ENCODE measurements at places on chromosomes 1 and 21.

DNA sequence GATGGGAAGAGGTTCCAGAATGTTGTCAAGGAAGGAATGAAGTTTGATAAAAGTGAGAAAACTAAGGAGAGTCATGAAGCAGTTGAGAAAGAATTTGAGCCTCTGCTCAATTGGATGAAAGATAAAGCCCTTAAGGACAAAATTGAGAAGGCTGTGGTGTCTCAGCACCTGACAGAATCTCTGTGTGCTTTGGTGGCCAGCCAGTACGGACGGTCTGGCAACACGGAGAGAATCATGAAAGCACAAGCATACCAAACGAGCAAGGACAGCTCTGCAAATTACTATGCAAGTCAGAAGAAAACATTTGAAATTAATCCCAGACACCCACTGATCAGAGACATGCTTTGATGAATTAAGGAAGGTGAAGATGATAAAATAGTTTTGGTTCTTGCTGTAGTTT lies 142.8 kb downstream of the CDC7 start:
- no peak for DNase-seq

GRCh38 chr1:208844158-208844557 lies 600.0 kb upstream of the PLXNA2 start:
- DNase-seq: no peak

DNA sequence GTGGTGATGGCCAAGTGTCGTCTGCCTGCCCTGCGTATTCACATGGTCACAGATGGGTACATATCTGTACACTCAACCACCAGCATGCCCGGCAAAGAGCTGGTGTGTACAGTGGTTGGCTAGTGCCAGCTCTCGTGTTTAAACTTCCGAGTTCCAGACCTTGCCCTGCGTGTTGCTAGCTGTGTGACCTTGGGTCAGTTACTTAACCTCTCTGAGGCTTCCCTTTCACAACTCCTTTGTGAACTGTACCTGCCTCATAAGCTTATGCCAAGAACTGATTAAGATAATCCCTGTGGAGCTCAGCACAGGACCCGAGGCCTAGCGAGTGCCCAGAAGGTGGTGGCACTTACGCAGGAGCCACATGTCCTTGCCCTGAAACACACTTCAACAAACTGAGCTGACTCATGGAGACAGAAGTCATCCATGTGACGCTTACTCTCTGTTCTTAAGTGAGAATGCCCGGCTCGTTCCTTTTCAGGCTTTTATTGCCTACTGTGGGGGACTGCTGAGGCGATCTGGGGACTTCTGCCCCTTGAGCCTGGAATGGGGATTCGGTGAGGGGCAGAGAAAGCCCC lies 55.4 kb downstream of the ALPL start:
- DNase-seq: no peak

DNA sequence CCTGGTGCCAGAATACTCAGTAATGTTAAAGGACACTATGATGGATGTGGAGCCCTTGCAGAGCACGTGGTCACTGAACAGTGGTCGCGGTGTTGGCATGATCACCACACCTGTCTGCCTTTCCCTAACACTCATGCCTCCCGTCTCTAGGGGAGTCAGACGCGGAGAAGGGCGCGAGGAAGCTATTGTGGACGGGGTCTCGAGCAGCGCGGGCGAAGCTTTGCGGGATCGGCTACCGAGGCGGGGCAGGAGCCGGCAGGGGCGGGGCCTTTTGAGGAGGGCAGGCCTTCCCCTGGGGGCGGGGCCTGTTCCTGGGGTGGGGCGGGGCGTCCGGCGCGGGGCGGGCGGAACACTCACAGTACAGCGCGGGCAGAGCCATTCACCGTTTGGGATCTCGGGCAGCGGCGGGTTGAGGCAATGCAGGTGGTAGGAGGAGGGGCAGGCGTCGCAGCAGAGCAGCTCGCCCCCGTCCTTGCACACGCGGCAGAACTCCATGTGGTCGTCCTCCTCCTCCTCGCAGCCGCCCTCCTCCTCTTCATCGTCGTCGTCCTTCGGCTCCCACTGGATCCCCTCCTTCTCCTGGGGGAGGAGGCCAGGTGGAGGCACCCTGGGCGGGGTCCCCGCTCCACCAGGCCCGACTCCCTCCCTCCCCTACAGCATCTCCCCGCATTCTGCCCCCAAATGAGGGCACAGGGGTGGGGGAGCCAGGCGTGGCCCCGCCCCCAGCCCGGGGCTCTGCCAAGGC lies 31.5 kb downstream of the CHD5 start:
- DNase-seq: peak; percentile 2

DNA sequence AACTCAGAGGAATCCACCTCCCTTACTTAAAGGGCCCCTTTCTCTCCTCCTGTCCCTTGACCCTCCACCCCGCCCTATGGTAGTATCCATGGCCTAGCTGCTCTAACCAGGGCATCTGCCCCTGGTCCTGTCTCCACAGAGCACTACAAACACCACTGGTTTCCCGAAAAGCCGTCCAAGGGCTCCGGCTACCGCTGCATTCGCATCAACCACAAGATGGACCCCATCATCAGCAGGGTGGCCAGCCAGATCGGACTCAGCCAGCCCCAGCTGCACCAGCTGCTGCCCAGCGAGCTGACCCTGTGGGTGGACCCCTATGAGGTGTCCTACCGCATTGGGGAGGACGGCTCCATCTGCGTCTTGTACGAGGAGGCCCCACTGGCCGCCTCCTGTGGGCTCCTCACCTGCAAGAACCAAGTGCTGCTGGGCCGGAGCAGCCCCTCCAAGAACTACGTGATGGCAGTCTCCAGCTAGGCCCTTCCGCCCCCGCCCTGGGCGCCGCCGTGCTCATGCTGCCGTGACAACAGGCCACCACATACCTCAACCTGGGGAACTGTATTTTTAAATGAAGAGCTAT lies 1.7 kb downstream of the BTG2 start:
- DNase-seq: no peak

DNA sequence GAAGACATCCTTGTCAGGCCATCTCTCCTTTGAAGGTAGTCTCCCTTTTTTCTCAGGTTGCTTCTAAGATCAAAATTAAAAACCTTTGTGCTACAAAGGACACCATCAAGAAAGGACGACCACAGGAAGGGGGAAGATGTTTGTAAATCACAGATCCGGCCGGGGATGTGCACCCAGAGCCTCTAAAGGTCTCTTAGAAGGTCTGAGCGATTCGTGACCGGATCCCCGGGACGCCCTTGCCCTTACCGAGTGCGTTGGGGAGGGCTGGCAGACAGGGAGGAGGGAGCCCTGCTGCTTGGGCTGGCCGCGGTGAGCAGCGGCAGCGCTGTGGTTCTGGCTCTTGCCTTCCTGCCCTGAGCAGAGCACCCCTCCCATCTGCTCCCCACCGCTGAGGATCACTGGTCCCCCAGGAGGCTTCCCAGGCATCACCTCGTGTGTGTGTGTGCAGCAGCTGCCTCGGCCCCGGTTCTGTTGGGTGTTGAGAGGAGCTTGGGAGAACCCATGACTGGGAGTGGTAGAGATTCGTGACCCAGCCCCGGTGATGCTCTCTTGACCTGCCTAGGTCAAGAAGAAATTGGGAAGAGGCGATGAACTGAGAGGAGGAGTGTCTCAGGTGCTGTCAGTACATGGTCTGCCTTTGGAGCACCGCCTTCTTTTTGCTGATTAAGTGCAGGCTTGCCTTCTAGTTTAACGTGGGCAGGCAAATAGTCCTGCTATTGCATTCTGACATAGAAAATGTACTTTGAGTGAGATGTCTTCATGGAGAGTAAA lies 34.5 kb downstream of the AGPAT3 start:
- no peak for DNase-seq

DNA sequence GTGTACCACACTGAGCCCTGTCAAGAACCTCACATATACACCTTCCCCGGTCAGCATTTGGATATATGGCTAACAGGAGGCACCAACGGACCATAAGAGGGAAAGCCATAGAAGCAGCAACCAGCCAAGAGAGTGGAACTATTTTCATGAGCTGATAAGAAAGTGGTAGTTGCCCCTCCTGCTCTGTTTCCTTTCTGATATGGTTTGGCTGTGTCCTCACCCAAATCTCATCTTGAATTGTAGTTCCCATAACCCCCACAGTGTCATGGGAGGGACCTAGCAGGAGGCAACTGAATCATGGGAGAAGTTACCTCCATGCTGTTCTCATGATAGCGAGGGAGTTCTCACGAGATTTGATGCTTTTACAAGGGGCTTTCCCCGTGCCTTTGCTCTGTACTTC lies 366.1 kb upstream of the DAB1 start:
- DNase-seq: no peak

DNA sequence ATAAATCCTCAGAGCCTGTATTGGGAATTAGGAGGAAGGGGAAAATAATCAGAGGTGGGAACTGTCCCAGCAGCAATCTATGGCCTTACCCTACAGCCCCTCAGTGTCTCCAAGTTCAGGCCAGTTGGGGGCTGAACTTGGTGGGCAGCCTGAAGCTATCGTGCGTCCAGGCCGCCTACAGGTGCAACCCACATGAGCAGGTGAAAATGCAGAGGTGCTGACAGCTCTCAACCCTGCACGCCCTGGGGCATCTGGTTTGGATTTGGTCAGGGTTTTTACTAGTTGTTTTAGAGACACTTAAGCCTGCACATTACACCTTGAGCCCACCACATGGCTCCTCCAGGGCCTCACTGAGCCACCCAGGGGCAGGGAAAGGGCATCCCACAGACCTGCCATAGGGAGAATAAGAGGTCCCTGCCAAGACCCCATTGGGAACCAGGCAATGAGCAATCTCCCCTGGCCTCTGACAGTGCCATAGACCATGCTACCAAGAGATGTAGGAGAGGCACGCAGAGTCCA lies 209.5 kb downstream of the FOXD2 start:
- DNase-seq: no peak

DNA sequence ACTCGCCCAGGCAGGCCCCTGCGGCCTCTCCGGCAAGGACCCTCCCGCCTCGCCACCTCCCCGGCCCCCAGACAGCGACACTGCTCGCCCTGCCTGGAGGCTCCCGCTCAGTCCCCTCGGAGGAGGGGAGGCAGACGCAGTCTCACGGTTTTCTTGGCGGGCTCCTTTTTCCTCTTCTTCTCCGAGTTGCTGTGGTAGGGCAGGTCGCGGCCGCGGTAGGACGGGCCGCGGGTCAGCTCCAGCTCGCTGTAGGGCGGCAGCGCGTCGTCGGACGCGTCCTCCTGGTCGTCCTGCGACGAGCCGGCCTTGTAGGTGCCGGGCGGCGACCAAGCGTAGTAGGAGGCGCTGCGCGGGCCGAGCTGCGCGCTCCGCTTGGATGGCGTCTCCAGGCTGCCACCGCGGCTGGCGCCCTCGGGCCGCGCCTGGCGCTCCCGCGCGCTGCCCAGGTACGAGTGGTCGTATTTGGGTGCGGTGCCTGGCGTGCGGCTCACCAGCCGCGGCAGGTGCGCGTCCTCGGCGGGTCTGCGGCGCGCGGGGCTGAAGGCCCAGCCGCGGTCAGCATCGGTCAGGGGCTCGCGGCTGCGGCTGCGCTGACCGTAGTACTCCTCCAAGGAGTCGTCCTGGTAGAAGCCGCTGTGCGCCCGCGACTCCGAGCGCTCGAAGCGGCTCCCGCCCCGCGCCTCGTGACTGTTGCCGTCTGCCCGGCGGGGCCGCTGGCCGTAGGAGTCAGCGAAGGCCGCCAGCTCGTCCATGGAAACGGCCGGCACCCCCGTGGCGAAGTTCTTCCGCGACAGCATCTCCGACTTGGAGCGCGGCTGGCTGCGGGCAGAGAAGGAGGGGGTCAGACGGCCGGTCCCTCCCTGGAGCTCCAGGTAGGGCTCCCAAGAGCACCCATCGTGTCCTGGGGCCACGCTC lies 44.8 kb upstream of the TADA1 start:
- no peak for DNase-seq
